GM19239 (cell line): ENCODE measurements at places on chromosomes 6 and 20.

DNA sequence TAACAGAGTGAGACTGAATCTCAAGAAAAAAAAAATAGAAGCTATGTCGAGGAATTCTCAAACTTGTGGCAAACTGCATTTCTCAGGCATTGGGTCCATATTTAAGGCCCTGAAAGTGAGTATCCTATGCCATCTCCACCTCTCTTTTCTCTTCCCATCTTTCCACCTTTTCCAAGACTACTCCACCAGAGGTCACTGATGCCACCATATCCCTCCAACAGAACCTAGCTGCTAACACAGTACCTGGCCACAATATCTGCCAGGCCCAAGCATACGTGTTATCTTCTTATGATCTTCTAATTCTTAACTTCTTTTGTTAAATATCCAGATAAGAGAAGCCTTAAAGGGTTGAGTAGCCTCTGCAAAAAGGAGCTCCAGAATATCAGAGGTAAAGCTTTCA, 8.2 kb upstream of the ADGRF4 start:
- no peak for DNase-seq

GRCh38 chr6:16691324-16691723, 69.9 kb downstream of the ATXN1 start:
- no peak for DNase-seq

DNA sequence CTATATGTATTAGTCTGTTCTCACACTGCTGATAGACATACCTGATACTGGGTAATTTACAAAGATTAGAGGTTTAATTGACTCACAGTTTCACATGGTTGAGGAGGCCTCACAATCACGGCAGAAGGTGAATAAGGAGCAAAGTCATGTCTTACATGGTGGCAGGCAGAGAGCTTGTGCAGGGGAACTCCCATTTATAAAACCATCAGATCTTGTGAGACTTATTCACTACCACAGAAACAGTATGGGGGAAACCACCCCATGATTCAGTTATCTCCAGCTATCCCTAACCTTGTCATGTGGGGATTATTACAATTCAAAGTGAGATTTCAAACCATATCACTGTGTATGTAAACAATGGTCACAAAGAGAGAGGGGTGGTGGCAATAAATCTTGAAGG, 6.6 kb downstream of the CST8 start:
- no peak for DNase-seq

GRCh38 chr20:16729565-16730460, at the start of gene SNRPB2:
Gene SNRPB2, plus strand, starts transcription at chr20:16730026. Its CDS starts 1,677 bp downstream, at chr20:16731703.
- DNase-seq = peak; percentile 81

DNA sequence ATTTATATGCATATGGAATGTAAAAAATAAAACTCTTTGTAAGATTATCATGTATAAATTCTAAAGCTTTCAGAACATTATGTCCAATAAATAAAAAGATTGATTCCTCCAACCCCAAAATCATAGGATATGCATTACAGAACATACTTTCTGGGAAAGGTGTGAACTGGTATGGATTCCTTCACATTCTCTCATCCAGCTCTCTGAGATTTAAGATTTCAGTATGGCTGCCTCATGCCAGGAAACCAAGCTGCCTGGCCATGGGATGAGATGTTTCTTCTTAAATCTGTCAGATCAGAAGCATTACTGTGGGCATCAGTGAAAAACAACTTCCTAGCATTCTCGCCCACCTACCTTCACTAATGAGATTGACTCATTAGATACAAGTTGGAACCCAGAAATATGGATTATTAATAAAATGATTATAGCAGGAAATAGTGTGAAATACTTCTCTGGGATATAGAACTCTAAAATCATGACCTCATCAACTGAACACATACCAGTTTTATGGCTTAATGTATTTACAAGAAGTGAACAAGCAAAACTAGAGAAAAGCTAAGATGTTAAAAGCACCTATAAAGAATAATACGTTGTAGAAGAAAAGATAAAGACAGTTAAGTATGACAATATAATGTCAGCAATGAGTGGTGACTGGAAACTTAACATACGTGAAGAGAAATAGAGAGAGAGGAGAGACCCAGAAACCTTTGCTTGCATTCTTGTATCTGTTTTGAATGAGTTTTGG, 171.6 kb upstream of the PHACTR1 start:
- no peak for DNase-seq
